Ovary (tissue), 10 donors: ENCODE measurements at places on chromosomes 1 and 21. TPM values are rescaled to one million over a fixed set of nuclear protein-coding genes. Genes with fewer than 3 reads are reported as not detected.
A peak's percentile ranks its signal among the peaks of the same experiment; 100 is the strongest.

Gene S100A9
- 41.3 TPM for total RNA-seq

Gene CHIA
- not detected for total RNA-seq

Gene SYNC
- 3.2 TPM for total RNA-seq

GRCh38 chr1:200620273-200621131 is at the start of gene KIF14:
Gene KIF14, minus strand, starts transcription at chr1:200620751. Its CDS starts 2,028 bp downstream, at chr1:200618723.
- no peak within 1 kb of the TSS for H3K27ac ChIP-seq
- H3K27me3 ChIP-seq, result no peaks in the 10 kb centered on the region
- peak; percentile 86 for DNase-seq
- peak within 1 kb of the TSS; percentile 49 for H3K4me3 ChIP-seq
- H3K4me1 ChIP-seq, result peaks cover 2% of the 10 kb centered on the region

DNA sequence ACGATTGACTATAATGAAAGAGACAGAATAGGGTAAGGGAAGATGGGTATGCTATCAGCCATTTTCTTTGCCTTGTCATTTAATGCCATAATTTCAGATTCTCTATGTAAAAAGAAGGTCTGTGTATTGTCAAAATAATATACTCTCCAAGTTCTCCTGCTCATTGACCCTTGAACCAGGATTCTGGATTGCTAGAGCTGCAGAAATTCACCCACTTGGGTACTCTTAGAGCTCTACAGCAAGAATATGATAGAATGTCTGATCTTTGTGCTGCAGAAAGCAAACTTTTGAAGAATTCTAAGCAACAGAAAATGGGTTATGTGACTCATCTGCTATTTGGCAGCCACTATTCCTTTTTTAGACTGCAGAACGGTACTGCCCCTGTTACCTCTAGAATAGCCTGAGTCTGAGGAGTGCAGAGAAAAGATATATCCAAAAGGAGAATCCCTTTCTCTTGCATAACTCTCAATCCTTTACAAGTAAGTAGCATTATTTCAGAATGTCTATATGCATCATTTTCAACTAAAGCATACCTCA is 78.2 kb upstream of the TENT5C start:
- H3K27me3 ChIP-seq, result no peaks in the 10 kb centered on the region
- no peak overlapping the region for H3K4me3 ChIP-seq
- H3K36me3 ChIP-seq, result no peaks in the 10 kb centered on the region
- H3K4me1 ChIP-seq, result no peaks in the 10 kb centered on the region
- DNase-seq, result no peak

- H3K27me3 ChIP-seq, result no peaks in the 10 kb centered on the region
- H3K4me3 ChIP-seq, result no peak overlapping the region
- DNase-seq, result no peak
Observed at GRCh38 chr1:204181116-204181515, 15.0 kb upstream of the REN start.

GRCh38 chr21:40505244-40505643 is 341.7 kb downstream of the DSCAM start:
- H3K27ac ChIP-seq, result no peak overlapping the region
- H3K4me3 ChIP-seq, result no peak overlapping the region
- H3K4me1 ChIP-seq, result no peaks in the 10 kb centered on the region

- H3K27me3 ChIP-seq, result no peaks in the 10 kb centered on the region
- no peak overlapping the region for H3K4me3 ChIP-seq
- H3K4me1 ChIP-seq, result no peaks in the 10 kb centered on the region
Observed at GRCh38 chr1:158283965-158284364, 5.8 kb upstream of the CD1C start.

GRCh38 chr1:101291562-101292380 is 55.0 kb downstream of the S1PR1 start:
- no peak overlapping the region for H3K27ac ChIP-seq
- no peaks in the 10 kb centered on the region for H3K4me1 ChIP-seq
- no peak overlapping the region for H3K4me3 ChIP-seq
- no peaks in the 10 kb centered on the region for H3K36me3 ChIP-seq
- no peaks in the 10 kb centered on the region for H3K27me3 ChIP-seq
- DNase-seq, result no peak

GRCh38 chr1:65741993-65742392 is 50.7 kb upstream of the PDE4B start:
- no peak overlapping the region for H3K27ac ChIP-seq
- no peak overlapping the region for H3K4me3 ChIP-seq
- DNase-seq, result no peak

DNA sequence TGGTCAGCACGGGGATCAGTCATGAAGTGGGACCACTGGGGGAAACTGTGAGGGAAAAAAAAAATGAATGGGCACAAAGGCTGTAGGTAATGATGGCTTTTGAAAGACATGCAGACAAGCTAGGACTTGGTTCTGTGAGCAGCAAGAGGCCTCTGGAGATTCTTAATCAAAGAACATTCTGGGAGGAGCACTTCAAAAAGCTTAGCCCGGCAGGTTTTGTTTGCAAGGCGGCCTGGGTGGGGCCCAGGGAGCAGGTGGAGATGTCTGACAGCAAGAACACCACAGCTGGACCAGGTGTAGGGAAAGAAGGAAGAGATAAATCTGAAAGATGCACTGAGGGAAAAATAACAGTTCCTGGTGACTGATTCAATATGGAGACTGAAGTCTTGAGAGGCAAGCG is 6.0 kb downstream of the TEX35 start:
- H3K27me3 ChIP-seq, result no peaks in the 10 kb centered on the region
- H3K4me3 ChIP-seq, result no peak overlapping the region
- H3K36me3 ChIP-seq, result no peaks in the 10 kb centered on the region
- DNase-seq, result no peak
- H3K4me1 ChIP-seq, result no peaks in the 10 kb centered on the region
- H3K27ac ChIP-seq, result no peak overlapping the region

- H3K27ac ChIP-seq, result no peak overlapping the region
- H3K27me3 ChIP-seq, result no peaks in the 10 kb centered on the region
- H3K36me3 ChIP-seq, result no peaks in the 10 kb centered on the region
Observed at GRCh38 chr1:46274225-46275029, 26.9 kb downstream of the RAD54L start.

DNA sequence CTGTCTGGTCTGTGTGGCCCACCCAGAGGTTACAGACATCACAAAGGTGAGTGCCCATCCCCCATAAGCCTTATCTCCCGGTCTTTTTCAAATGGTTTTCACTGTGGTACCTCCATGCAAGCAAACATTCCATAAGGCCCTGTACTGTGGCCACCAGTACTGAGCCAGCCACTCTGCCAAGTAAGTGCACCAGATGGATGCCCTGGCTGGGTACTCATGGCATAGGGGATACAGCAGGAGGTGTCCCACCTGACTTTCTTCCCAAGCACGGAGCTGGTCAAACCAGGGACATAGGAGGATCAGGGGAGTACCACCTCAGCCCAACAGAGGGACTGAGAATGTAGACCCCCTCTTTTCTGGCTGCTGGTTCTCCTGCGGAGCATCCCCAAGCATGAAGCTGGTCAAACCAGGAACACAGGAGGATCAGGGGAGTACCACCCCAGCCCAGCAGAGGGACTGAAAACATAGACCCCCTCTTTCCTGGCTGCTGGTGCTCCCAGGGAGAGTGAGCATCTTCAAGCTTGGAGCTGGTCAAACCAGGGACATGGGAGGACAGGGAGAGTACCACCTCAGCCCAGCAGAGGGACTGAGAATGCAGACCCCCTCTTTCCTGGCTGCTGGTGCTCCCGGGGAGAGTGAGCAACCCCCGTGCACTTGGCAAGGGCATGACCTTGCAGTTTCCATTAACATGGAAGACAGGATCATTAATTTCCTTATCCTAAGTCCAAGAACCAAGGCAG is 81.8 kb upstream of the KLHDC7A start:
- no peak for DNase-seq
- H3K27ac ChIP-seq, result no peak overlapping the region
- no peaks in the 10 kb centered on the region for H3K4me1 ChIP-seq
- no peaks in the 10 kb centered on the region for H3K27me3 ChIP-seq
- no peak overlapping the region for H3K4me3 ChIP-seq
- no peaks in the 10 kb centered on the region for H3K36me3 ChIP-seq

- no peaks in the 10 kb centered on the region for H3K4me1 ChIP-seq
- no peaks in the 10 kb centered on the region for H3K36me3 ChIP-seq
- no peaks in the 10 kb centered on the region for H3K27me3 ChIP-seq
- no peak overlapping the region for H3K27ac ChIP-seq
- no peak for DNase-seq
Observed at GRCh38 chr1:104592926-104593325, 843.2 kb downstream of the AMY1C start.

DNA sequence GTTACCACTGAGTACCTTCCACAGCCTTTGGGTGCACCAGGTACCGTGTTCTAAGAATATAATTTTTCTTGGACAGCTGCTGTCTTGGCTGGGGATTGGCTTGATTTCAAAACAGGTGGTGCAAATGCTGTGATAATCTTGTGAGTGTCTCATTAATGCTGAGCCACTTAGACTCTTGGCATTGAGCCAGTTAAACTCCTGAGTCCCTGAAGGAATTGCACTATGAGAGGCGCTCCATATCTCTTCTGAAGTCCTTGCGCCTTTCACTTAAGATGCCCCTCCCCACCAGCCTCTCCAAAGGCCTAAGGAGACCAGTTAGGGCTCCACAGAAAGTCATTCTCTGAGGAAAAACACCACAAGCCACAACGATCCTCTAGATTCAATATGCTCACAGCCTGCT is 51.0 kb downstream of the BACH1 start:
- no peak overlapping the region for H3K4me3 ChIP-seq
- no peaks in the 10 kb centered on the region for H3K27me3 ChIP-seq
- H3K27ac ChIP-seq, result no peak overlapping the region
- H3K4me1 ChIP-seq, result peaks cover 8% of the 10 kb centered on the region

DNA sequence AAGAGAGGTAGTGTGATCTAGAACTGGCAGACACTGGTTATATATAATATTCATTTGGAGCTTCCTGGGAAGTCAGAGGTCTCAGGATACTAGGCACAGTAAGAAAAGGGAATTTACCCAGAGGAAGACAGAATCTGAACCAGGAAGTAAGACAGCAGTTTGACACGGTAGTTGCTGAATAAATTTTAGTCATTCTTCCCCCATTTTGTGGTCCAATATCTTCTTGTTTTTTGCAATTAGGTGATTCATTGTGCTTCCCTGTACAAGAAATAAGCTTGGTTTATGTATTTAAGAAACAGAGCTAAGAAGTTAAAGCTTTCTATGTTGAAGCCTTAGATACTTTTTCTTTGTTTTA is 1.3 kb downstream of the TMEM167B start:
- H3K27me3 ChIP-seq, result no peaks in the 10 kb centered on the region
- H3K4me3 ChIP-seq, result peak overlapping the region; percentile 89
- no peaks in the 10 kb centered on the region for H3K36me3 ChIP-seq
- DNase-seq, result no peak
- H3K4me1 ChIP-seq, result peaks cover 4% of the 10 kb centered on the region

DNA sequence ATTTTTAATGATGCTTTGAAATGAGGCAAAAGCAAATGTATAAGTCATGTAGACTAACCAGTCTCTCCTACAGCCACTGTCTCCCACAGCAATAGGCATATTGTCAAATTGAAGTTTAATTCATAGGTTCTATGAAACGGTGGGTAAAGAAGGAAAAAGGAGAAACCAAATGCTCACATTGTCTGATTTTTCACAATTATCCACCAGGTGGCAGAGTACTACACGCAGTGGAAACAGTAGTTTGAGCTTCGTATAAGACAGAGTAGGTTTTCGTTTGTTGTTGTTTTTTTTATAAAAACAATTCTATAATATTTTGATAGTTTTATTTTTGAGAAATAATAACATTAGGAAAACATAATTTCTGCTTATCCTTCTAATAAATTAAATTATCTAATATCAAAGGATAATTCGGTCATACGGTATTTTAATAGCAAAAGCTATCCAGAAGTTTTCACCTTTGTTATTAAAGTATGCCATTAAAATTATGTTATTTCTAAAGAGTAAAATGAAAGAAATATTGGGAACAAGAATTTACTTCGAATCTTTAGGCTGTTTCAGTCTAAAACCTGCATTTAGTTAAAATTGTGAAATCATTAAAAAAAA is 39.1 kb downstream of the TYW3 start:
- H3K36me3 ChIP-seq, result no peaks in the 10 kb centered on the region
- no peaks in the 10 kb centered on the region for H3K4me1 ChIP-seq
- no peak overlapping the region for H3K27ac ChIP-seq
- no peak for DNase-seq
- H3K27me3 ChIP-seq, result no peaks in the 10 kb centered on the region
